Stimulated activated CD4-positive, alpha-beta T cell treated with anti-CD3 and anti-CD28 coated beads, Interleukin-1b, Interleukin-23, amount 100 ng/mL, for 48 hours (primary cell): ENCODE measurements at places on chromosomes 7 and 10.

DNA sequence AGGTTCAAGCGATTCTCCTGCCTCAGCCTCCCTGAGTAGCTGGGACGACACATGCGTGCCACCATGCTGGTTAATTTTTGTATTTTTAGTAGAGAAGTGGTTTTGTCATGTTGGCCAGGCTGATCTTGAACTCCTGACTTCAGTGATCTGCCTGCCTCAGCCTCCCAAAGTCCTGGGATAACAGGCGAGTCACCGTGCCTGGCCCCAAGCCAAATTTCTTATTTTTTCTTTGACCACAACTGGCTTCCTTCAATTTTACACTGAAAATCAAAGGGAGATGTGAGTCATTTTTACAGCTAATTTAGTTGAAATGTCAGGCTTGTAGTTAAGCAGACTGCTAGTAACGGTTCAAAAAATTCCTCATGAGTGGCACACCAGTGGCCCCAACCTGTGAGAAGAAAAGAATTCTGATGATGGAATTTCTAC lies 7.8 kb downstream of the RNF216 start:
- DNase-seq: peak; percentile 59

GRCh38 chr7:119964788-119965542 lies 308.0 kb upstream of the KCND2 start:
- DNase-seq: no peak

- no peak for DNase-seq
Observed at GRCh38 chr7:36303202-36304098, 86.2 kb upstream of the ANLN start.

DNA sequence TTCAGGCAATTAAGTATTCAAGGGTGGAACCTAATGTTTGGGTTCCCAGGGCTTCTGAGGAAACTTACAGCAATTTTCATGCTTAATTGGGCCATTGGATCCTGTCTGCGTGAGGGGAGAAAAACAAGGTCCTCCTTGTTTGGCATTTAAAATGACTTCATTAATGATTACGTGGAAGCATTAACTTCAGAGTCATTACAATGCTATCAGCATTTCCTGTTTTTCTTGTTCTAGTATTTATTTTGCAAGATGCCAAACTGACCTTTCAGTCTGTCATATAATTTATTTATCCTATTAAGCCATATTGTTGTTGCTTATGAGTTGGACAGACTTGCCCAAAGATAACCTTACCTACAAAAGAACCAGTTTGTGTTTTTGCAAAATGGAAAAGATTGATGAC lies 324.1 kb upstream of the LRRN3 start:
- no peak for DNase-seq

DNA sequence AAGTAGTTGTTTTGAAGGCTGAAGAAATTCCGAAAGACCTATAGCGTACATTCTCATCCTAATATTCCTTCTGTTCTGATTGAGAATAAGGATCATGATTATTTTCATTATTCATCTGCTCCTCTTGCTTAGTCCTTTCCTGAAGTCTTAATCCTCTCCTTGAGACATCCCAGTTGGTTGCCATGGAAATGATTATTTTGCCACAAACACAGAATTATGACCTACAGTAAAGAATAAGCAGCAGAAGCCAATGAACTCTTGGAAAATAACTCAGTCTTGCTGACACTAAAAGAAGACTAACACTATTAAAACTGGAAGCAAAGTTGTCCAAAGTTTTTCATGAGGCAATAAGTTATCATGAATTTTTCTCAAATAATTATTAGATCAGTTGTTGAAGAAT lies 47.8 kb upstream of the JAZF1 start:
- DNase-seq: no peak

DNA sequence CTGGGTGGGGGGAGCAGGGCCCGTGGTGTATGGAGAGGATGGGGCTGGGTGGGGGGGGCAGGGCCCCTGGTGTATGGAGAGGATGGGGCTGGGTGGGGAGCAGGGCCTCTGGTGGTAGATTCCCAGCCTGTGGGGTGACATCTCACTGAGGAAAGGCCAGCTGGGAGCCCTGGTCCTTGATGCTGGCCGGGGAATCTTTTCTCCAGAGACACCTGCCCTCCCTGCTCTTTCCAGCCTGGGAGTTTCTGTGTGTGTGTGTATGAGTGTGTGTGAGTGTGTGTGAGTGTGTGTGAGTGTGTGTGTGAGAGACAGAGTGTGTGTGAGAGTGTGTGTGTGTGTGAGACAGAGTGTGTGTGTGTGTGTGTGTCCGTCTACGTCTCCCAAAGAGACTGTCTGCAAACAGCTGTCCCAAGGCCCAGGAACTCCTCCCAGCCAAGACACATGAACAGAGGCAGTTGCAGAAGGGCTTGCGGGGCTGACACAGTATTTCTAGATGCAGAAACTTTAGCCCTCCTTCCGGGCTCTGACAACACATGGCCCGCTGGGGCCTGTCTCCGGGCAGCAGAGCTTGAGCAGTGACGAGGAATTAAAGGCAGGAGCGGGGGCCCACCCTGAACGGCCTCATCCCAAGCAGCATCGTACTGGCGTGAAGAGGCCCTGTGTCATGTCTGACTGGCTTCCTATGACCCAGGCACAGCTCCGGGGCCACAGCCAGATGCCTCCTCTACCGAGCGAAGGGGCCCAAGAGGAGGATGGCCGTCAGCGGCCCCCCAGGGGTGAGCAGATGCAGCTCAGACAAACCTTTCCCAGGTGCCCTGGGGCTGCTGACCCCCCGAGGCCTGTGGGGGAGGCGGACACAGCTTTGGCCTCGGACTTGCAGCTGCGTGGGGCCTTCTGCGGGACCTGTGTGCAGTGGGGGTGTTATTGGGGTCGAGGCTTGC lies 24.3 kb downstream of the FAM20C start:
- no peak for DNase-seq

- no peak for DNase-seq
Observed at GRCh38 chr7:45404622-45405021, 169.5 kb upstream of the ADCY1 start.
